ENCODE measurements at places on chromosomes 6 and 20.

DNA sequence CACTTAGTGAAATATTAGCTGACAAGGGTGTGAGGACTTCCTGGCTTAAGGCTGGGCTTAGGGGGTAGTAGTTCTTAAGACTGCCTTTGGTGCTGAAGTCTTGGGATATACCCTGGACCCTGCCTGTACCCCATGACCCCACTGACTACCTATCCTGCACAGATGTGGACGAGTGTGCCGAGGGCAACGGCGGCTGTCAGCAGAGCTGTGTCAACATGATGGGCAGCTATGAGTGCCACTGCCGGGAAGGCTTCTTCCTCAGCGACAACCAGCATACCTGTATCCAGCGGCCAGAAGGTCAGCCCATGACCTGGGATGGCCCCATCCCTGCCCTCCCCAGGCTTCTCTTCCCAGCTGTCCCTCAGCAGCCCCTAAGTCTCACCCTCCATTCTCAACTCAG, 17.8 kb downstream of the SCUBE3 start:
- no peak for DNase-seq

GRCh38 chr6:104540743-104541142, 319.0 kb downstream of the HACE1 start:
- DNase-seq: no peak

DNA sequence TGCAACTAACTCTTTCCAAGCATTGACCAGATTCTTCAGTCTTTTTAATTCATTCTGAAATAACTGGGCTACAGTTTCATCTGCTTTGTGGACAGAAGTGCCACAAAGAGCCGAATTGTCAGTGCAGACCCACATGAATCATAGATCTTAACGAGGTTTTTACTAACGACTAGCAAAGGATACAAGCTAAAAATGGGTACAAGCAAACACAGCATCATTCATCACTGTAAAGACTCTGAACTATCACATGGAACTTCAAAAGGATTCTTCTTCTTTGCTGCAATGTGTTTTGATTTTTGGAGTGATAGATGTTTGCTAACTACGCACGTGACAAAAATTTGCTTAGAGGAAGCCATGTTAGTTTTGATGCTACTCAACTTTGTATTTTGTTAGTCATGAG, 227.1 kb downstream of the ESR1 start:
- no peak for DNase-seq

- no peak for DNase-seq
Observed at GRCh38 chr6:6788394-6789032, 200.0 kb downstream of the LY86 start.

- DNase-seq: no peak
Observed at GRCh38 chr20:58981628-58982364, 740 bp downstream of the NELFCD start.

DNA sequence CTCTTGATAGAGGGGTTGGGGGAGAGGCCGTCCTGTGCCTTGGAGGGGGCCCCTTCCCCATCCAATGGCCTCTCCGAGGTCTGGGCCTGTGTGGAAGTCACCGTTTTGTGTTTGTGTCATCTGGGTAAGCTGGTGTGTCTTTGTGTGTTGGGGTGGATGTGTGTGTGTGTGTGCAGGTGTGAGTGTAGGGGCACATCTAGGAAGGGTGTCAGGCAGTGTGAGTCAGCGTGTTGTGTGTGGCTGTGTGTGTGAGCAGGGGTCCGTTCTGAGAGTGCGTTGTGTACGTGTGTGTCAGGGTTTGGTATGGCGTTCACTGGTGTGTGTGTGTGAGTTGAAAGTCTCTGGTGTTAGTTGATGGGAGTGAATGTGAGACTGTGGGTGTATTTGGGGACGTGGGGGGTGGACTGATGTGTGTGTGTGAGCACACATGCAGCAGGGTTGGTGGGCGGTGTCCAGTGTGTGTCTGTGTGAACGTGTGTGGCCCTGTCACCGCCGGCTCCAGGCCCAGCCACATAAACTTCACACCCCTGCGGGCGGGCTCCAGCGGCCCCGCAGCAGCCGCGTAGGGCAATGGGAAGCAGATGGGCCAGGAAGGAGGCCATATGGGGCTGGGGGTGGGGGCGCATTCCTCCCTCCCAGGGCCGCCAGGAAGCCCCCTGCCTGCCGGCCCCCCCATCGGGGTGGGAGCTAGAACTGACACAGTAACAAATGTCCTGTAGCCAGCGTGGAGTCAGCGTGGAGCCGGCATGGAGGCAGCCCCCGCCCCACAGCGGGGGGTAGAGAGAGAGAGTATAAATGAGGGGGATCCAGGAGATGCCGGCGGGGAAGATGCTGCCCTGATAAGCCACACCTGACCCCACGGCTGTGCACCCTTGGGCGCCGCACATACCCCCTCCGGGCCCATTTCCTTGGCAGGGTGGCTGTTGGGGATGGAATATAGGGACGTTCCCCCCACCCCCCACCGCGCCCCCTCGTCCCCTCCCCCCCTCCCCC, 32.1 kb downstream of the SNAI1 start:
- DNase-seq: no peak

- DNase-seq: no peak
Observed at GRCh38 chr6:21161707-21162106, 431.8 kb upstream of the SOX4 start.

DNA sequence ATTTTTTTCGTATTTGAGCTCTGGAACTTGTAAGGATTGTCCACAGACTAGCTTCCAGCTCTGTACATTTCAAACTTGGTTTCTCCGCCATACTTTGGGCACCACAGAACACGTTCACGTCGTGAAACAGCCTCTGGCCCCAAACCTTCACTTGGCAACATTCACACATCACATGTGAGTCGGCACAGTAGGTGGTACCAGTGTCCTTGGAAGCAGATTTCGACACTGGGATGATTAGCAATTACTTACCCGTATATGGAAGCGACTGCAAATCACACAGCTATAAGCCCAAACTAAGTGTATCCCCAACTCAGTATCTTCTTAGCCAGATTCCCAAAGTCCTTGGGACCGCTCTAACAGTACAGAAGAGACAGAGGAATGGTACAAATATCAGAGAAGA, 60.2 kb downstream of the MAFB start:
- DNase-seq: no peak

DNA sequence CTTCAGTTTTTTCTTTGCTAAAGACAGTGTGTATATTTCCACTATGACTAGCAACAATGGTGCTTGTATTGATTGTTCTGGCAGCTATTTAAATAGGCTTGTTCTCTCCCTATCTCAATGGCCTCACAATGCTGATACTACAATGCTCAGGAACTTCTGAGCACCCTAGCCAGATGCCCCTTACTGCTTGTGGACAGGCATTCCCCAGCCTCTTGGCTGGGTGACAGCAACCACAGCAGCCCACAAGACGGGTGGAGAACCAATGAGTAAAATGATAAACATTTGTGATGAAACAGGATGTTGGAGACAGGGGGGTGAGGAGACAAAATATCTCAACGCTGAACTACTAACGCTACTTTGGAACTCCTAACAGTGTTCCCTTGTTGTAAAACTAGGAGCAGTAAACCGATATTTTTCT, 42.3 kb downstream of the HIVEP2 start:
- DNase-seq: no peak

- DNase-seq: no peak
Observed at GRCh38 chr6:5994234-5994998, 12.3 kb downstream of the NRN1 start.

GRCh38 chr6:10487668-10488327, 33.4 kb upstream of the GCNT2 start:
- no peak for DNase-seq

DNA sequence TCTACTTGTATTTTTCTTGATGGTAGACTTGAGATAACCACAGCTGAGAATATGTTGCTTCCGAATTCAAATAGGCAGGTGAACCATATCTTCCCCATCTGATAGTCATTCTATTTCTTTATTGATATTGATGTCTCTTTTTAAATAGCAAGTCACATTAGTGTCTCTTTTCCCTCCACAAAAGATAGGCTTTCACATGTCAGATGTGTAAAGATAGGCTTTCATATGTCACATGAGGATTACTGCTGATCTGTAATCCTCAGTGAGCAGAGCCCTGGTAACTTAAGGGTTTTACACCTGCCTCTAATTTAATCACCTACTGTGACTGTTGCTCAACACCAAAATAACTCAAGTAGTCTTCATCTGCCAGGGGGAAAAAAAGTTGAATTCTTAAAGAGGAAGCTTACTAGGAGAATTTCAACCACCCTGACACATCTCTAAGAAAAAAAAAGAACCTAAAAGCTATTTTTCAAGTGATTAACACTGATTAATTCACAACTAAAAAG, 45.3 kb upstream of the TRDN start:
- no peak for DNase-seq

GRCh38 chr6:80535914-80536565, 429.6 kb downstream of the BCKDHB start:
- no peak for DNase-seq

DNA sequence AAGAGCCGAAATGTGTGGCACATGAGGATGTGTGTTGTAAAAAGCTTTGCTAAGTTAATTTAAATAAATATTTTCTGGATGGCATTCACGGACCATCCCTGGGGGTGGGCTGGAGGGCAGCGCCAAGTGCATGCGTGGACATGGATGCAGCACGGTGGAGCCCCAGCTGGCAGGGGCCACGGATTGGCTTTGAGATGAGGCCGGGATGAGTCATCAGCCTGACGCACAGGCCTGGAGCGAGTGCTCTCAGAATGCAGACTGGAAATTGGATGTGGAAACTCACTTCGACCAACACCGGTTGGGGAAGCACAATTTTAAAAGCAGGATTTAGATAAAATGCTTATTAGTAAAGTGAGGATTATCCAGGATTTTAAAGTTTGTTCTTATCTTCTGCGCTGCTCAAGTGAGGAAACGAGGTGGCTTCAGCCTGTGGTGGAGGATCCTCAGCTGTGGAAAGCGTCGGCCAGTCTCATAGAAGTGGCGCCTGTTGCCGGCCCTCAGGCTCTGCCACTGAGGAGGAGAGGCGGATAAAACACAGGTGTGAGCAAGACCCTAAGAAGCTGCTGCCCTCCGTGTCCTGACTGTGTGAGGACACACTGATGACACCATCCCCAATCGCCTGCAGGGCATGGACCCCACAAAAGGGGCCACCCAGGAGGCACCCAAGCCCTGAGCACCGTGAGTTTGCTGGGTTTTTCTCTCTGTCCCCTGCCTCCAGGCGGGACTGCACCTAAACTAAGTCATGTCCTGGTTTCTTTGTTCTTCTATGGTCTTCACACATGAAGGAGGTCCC, 279.7 kb downstream of the CDH4 start:
- no peak for DNase-seq

DNA sequence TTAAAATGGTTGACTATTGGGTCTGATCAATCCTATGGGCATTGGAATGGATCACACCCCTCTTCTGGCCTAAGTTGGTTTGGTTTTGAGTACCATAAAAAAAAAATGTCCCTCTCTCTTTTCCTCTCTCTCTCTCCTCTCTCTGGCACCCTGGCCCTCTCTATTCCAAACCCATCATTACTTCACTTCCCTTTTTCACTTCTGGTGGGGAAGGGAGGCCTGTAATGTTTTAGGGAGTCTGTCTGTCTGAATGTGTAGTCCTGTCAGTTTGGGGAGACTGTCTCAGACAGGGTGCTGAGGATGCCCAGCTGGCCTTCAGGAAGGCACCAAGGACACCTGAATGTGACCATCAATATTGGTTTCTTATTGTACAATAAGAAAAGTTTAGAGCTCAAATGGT, 165.8 kb downstream of the CD24 start:
- DNase-seq: no peak

GRCh38 chr6:169320013-169320412, 66.4 kb upstream of the THBS2 start:
- no peak for DNase-seq

DNA sequence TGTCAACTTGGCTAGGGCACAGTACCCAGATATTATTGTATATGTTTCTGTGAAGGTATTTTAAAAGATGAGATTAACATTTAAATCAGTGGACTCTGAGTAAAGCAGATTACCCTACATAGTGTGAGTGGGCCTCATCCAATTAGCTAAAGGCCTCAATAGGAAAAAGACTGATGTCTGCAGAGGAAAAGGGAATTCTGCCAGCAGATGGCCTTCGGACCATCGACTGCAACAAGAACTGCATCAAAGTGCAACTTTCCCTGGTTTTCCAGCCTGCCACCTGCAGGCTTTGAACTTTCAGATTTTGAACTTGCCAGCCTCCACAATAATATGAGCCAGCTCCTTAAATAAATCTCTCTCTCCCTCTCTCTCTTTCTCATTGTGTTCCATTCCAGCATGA, 80.5 kb downstream of the IMPG1 start:
- DNase-seq: no peak

All from stimulated activated CD4-positive, alpha-beta T cell treated with anti-CD3 and anti-CD28 coated beads, Interleukin-1b, Interleukin-23, amount 100 ng/mL, for 1 hour (primary cell).